ENCODE measurements at places on chromosomes 3 and 15.

DNA sequence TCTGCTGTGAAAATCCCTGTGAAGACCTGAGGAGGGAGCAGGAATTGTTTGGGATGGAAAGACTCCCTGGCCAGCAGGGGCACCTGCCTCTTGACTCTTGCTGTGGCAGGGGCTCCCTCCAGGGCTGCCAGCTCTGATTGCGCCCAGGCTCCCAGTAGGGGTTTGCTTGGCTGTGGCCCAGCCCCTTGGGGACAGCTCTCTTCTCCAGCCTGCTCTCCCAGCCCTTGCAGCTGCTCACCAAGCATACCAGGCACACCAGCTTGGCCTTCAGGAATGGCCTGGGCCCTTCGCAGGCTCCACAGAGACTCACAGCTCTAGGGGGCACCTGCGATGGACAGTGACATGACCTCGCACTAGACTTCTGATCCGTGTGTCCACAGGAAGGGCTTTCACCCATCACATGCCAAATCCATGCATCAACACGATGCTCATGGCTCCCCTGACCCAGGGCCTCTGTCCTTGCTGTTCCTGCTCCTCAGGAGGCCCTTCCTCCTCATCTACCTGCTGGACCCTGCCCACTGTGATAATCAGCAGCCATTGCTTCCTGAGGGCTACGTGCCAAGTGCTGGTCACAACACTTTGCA, 61.8 kb downstream of the SCN5A start:
- DNase-seq = no peak

GRCh38 chr3:113496924-113497323, 18.0 kb downstream of the SPICE1 start:
- no peak for DNase-seq

DNA sequence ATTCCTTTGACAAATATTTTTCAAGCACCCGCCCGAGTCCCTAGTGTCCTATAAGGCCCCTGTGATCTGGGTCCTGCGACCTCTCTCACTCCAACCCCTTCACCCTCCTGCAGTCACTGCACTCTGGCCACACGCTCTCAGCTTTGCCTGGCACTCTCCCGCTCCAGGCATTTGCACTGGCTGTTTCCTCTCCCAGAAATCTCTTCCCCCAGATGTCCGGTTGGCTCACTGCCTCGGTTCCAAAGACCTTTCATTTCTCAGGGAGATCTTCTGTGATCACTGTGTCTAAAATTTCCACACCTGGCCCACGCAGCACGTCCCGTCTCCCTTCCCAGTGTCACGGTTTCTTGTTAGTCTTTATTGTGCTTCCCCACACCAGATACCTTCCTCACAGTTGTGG, 97.4 kb downstream of the WNT7A start:
- no peak for DNase-seq

- DNase-seq = peak; percentile 49
These were observed 8.6 kb downstream of the OXSR1 start for GRCh38 chr3:38173834-38174418.

DNA sequence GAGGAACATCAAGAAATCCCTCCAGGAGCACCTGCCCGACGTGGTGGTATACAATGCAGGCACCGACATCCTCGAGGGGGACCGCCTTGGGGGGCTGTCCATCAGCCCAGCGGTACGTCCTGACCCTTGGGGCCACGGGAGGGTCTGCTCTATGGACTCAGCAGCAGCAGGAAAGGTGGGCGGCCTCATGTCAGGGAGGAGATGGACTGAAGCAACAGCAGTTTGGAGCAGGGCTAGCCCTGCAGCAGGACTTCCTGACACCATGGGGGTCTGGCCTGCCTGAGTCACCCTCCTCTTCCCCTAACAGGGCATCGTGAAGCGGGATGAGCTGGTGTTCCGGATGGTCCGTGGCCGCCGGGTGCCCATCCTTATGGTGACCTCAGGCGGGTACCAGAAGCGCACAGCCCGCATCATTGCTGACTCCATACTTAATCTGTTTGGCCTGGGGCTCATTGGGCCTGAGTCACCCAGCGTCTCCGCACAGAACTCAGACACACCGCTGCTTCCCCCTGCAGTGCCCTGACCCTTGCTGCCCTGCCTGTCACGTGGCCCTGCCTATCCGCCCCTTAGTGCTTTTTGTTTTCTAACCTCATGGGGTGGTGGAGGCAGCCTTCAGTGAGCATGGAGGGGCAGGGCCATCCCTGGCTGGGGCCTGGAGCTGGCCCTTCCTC, 24.2 kb downstream of the HDAC11 start:
- DNase-seq = no peak

GRCh38 chr15:40787991-40788390, 18.2 kb downstream of the C15orf62 start:
- DNase-seq = no peak

GRCh38 chr15:99438691-99439523, 126.9 kb upstream of the MEF2A start:
- no peak for DNase-seq

GRCh38 chr15:73751899-73752805, 999 bp downstream of the INSYN1 start:
- DNase-seq = no peak

DNA sequence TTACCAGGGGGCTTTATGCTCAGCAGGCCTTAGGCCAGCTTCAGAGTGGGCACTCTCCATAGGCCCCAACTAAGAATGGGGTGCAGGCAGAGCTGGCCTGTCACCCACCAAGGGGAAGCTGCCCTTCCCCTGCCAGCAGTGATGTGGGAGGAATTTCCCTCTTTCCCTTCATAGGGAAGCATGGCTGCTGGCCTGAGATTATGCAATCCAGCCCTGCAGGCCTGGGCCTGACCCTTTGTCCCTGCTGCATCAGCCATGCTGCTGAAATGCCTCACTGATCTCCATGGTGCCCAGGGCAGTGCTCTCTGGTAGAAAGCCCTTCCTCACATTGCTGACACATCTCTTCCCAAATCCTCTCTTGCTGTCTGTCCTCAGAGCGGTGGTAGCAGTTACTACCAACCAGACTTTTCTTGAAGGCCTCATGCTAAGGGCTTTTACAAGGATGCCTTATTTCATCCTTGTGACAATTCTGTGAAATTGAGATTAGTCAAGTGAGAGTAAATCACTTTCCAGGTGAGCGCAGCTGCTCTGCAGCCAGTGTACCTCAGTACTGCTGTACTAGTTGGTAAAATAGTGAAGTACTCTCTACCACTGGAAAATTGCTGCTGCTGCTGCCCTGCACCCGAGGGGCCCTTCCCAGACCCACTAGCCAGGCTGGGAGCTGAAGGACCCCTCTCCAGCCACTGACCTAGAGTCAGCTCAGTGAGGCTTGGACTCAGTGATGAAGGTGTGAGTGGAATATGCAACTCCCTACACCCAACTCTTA, 33.8 kb downstream of the MRAS start:
- DNase-seq = no peak

DNA sequence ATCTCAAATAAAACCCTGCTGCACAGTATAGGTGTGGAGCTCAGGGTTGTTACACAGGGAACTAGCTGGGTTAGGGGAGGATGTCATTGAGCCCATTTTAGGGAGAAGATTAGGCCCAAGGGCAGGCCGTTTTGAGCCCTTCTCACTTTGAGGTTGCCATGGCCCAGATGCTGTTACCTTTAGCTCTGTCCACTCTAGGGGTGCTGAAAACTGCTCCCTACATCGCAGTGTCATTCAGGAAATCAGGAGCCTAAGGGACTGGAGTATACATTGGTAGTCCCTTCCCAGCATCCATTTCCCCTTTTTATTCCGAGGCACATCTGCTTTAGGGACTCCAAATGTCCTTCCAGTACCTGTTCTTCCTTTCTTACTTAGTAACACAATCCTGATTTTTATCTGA, 79.0 kb upstream of the SELENOK start:
- no peak for DNase-seq

GRCh38 chr15:74957476-74958035, 984 bp upstream of the RPP25 start:
- no peak for DNase-seq

- DNase-seq = no peak
These were observed 15.4 kb upstream of the PRKAR2A start for GRCh38 chr3:48863122-48863521.

- DNase-seq = peak; percentile 86
These were observed 19.7 kb upstream of the SATB1 start for GRCh38 chr3:18444595-18445400.

DNA sequence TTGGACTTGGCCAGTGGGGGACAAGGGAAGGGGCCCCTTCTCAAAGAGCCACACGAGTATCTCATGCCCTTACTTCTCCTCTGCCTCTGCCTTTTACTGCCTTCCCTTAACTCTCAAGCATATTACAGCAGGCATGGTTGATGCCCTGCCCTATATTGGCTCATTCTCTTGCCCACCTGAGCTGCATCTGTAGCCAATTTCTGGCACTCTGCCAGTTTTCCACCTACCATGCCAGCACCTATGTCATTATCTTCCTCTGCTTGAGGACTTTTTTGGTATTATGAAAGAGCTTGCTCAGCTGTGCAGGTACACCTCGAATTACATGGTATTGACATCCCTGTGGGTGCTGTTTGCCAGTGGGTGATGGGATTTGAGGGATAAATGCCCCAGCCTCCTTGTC, 181.8 kb downstream of the OXSM start:
- no peak for DNase-seq

- DNase-seq = no peak
These were observed 125.8 kb downstream of the ECT2 start for GRCh38 chr3:172876297-172876696.

- DNase-seq = no peak
These were observed 294.6 kb upstream of the TGFBR2 start for GRCh38 chr3:30311781-30312180.

GRCh38 chr3:94132777-94133176, 69.9 kb downstream of the NSUN3 start:
- no peak for DNase-seq

DNA sequence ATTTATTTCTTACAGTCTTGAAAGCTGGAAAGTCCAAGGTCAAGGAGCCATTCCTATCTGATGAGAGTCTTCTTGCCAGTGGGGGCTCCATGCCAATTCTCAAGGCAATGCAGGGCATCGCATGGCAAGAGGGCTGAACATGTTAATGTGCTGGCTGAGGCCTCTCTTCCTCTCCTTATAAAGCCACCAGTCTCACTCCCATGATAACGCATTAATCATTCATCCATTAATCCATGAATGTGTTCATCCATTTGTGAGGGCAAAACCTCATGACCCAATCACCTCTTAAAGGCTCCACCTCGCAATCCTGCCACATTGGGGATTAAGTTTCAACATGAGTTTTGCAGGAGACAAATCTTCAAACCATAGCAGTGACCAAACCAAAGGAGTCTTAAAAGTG, 118.3 kb downstream of the PROS1 start:
- no peak for DNase-seq

- DNase-seq = peak; percentile 50
These were observed 5.1 kb upstream of the DNAH1 start for GRCh38 chr3:52310861-52311575.

- DNase-seq = no peak
These were observed 103.8 kb downstream of the RBMS3 start for GRCh38 chr3:29384640-29385039.

GRCh38 chr15:38844736-38845135, 280.1 kb upstream of the RASGRP1 start:
- no peak for DNase-seq

DNA sequence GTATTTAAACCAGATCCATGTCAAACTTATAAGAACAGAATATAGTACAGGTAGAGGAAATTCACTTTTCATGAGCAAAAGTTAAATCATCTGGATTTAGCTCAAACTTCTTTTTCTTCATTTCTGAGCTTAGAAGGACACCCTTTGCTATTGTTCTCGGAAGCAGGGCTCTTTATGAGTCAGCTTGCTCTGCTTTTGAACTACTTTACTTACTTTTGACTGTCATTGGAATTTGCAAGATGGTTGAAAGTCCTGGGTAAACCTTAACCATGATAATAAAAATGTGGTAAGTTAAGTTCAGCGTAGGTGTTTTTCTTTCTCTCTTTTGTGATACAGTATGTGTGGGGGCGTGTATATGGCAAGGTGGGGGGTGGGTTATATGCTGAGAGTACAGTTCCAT, 312.7 kb upstream of the DPH6 start:
- peak; percentile 1 for DNase-seq

DNA sequence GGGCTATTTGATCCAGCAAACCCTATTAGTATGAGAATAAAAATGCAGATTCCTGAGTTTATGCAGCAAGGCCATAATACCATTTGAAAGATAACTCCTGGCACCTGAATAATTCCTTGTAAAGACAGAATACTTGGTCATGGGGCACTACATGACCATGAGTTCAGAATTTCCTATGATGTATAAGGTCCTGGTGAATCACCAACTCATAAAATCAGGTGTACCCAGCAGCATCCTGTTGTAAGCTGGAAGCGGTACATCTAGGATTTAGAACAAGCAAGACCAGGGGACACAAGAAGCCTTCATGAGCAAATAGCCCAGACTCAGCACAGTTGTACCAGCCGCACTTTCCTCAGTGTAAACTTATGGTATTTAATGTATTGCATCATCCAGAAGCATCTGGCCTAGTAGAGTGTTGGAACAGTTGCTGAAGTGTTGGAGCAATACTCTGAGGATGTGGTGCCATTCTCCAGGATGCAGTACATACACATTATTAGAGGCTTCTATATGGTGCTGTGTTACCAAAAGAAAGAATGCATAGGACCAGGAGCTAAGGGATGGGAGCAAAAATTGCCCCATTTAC, 233.4 kb downstream of the SQOR start:
- DNase-seq = no peak

- DNase-seq = peak; percentile 46
These were observed 21.8 kb upstream of the CLDN18 start for GRCh38 chr3:137988152-137988551.

DNA sequence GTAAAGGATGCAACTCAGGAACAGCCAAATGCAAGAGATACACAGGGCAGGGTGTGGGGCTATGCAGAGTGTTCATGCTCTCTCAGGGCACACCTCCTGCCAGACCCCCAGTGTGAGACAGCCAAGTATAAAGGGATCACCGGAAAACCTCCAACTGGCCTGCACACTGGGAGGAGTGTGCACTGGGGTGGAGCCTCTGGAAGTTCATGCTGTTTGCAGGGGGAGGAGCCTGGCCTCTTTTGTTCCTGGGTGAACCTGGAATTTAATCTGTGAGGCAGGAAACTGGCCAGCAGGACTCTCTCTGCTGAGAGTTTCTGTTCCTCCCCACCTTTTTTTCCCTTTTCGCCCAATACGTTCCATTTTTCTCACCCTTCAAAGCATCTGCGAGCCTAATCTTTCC, 204.1 kb downstream of the WNT5A start:
- no peak for DNase-seq

- DNase-seq = peak; percentile 1
These were observed 15.6 kb downstream of the CPA3 start for GRCh38 chr3:148880681-148881080.

DNA sequence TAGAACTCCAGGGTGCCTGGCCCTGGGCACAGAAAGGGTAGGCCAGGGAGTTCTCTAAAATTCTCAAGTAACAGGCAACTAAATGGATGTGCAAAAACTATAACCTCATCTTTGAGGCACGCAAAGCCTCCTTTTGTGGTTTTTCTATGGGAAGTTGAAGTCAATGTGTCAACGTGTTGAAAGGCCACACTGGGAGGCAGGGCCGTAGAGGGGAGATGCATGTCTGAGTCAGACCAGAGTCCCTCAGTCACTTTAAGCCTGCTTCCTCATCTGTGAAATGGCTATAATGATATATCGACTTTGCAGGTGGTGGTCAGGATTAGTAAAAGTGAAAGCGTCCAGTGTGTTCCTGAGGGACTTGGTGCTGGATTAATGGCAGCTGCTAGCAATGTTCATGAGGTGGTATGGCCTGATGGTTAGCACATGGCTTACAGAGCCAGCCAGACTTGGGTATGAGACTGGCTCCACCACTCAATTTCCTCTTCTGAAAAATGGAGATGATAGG, 17.0 kb downstream of the TGM5 start:
- peak; percentile 75 for DNase-seq

Data from activated CD4-positive, alpha-beta T cell treated with anti-CD3 and anti-CD28 coated beads, Interleukin-2, Interleukin-6, amounts not matched to agents 100 ng/mL and 50 ng/mL, durations not matched to agents 16 hours and 8 hours (primary cell).